ENCODE measurements at places on chromosomes 1 and 21.

- no peak for DNase-seq
These were observed 7.9 kb downstream of the STYXL2 start for GRCh38 chr1:167101754-167102153.

- DNase-seq: no peak
These were observed 37.1 kb downstream of the EIF4G3 start for GRCh38 chr1:21139601-21140000.

DNA sequence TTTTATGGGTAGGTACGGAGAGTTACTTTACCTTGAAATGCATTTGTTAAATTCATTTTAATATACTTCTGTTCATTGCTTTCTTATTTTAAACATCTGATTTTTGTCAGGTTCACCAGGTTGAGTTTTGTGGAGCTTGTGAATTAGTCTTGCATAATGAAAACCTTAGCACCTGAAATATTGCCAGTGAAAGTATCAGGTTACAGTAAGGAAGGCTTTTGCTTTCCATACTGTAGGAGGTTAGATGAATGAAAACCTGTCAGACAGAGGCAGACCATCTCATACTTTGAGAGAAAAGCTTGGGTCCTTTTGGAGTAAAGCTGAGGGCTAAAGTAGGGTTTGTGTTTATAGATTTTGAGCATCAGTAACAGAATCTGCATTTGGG, 34.7 kb downstream of the THRAP3 start:
- no peak for DNase-seq

GRCh38 chr1:27399251-27400025, 7.0 kb downstream of the GPR3 start:
- DNase-seq: no peak

DNA sequence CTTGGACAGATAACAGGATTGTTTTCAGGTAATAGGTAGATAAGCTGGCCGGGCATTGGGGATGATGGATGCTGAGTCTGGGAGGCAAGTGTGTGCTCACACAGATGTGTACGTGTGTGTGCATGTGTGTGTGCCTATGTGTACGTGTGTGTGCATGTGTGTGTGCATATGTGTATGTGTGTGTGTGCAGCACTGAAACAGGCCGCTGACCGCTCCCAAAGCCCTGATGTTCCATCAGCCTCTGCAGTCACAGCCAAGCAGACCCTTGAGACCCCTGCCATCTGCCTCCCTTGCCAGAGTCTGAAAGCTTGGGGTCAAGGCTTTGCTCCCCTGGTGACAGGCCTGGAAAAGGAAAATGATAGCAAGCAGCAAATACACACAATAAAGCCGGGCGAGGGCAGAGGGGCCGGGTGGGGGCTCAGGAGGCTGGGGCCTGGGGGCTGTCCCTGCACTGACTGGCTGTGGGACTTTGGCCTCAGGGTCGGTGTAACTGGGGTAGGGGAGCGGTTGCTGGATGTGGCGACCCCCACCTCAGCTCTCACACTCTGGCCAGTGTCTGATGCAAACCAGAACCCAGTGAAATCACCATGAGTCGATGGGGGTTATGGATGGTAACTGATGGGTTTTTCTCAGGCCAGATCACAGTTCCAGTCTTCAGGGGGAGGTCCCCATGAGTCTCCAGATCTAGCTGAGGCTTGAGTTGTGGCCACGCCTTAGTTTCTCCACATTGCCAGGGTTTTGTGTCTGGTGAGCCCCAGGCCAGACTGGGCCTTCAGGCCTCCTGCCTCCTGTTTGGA, 9.2 kb upstream of the TNFRSF8 start:
- DNase-seq: no peak

GRCh38 chr1:93707956-93708355, 26.3 kb upstream of the BCAR3 start:
- no peak for DNase-seq

GRCh38 chr1:38527373-38527966, 332.1 kb downstream of the RRAGC start:
- peak; percentile 53 for DNase-seq

GRCh38 chr1:66256629-66257572, 277.1 kb upstream of the SGIP1 start:
- no peak for DNase-seq

DNA sequence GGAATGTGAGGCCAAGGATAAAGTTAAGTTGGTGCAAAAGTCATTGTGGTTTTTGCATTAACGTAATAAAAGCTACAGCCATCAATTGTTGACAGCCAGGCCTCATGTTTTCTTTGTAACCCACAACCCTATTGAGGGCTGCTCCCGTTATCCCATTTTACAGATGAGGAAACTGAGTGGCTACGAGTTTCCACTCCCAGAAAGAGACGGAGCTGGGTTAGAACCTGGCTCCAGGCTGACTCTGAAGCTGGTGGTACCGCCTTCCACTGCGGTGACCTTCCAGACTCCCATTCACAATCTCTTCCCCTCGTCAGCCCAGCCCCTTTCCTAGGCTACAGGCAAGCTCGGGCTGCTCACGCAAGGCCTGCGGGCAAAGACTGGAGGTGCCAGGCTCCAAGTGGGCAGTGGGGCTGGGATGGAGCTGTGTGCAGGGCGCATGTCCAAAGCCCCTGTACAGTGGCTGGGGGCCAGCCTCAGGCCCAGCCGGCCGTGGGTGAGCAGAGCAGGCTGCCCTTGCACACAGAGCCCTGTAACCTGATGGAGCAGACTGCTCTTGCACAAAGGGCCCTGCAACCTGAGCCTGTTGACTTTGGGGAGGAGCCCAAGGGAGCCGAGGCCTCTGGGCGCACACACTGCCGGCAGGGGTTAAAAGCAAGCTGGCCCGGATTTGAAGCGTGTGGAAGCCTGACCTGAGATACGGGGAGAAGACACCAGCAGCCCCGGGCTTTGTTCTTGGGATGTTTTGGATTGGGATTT, 97.4 kb upstream of the TMPRSS2 start:
- no peak for DNase-seq

- DNase-seq: no peak
These were observed 76.3 kb downstream of the TOMM20 start for GRCh38 chr1:235052067-235053008.

DNA sequence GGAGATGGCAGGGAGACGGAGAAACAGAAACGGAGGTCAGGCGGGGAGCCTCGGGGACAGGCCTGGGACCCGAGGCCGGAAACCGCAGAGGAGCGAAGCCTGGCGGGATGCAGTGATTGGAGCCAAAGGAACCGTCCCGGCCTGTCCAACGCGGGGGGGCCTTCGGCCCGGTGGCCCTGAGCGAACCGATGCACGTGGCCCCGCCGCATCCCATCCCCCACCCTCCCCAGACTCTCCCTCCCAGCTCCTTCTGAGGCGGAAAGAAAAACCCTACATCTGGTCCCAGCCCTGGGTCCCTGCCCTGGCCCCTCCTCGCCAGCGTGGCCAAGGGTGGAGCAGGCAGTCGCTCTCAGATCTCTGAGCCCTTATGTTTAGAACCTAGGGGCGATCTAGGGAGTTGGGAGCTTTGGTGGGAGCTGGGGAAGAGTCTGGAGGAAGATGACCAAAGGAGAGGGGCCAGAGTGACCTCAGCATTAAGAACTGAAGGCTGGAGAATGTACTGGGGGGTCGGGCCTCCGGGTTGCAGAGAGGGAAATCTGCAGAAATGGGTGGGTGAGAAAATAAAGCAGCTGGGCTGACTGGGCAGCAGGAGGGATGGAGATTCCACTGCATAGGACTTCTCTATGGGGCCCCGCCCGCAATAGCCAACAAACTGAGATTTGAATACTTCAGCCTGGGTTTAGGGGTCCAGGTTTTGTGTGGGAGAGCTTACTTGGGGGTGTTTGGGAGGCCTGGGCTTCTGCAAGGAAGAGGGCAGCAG, 1.5 kb upstream of the CRABP2 start:
- DNase-seq: peak; percentile 10

DNA sequence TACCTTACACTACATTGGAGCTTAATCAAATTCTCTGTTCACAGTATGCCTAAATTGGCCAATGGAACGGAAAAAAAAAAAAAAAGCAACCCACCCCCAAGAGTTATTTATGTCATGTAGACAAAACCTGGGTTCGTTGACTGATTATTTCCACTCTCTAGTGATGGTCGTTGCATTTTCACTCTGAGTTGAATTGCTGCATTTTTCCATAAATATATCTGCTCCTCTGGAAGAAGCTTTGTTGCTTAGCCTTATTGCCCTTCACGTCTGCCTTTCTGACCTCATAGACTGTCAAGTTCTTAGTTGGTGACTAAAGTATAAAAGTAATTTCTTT, 90.2 kb upstream of the RUNX1 start:
- DNase-seq: no peak

GRCh38 chr1:209103092-209103491, 480.4 kb upstream of the CAMK1G start:
- no peak for DNase-seq

GRCh38 chr1:113903501-113904292, 902 bp downstream of the AP4B1 start:
- DNase-seq: peak; percentile 45

GRCh38 chr1:159444511-159444910, 5.0 kb downstream of the OR10J1 start:
- DNase-seq: no peak

DNA sequence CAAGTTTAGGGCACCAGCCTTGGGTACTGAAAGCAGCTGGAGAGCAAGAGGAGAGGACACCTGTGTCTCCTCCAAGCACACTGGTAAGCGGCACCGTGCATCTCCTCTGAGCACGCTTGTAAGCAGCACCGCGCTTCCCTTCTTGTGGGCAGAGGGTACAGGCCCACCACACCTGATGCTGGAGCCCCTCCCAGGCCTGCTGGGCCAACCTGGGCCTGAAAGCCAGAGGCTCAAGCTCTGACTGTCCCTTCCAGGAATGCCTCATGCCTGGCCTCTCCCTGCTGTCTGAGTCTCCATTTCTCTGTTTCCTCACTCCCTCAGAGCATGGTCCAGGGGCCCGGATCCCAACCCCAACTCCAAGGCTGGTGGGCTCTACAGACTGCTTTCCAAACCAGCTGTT, 25.9 kb downstream of the DMBX1 start:
- no peak for DNase-seq

DNA sequence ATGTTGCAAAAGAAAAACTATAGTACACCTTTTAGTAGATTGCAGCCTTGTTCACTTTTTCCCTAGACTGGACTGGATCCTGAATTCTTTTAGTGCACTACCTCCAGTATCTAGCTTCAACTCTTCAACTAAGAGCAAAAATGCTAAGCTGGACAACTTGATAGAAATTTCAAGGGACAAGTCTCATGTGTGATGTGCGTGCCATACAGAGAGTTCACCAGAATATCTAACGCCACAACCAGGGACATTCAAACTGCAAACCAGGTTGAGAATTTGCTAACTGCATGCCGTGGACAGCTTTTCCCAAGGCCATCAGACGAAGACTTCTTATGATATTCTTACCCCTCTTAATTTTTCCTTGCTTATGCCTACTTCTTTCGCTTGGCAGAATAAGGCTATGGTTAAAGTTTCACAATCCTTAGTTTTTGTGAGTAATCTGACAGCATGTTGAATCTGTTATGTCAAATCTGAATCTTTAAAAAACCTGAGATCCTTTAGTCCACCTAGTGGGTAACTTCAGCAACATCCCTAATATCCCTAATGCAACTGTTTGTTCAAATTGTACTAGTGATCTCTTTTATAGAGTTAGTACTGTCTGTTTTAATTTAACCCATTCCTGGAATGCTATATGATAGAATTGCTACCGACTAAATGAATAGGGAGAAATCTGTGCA, 66.4 kb downstream of the DDAH1 start:
- DNase-seq: no peak

GRCh38 chr1:116556289-116557006, 14.4 kb downstream of the CD58 start:
- peak; percentile 65 for DNase-seq

GRCh38 chr1:198929961-198930599, 291.2 kb downstream of the PTPRC start:
- DNase-seq: no peak

DNA sequence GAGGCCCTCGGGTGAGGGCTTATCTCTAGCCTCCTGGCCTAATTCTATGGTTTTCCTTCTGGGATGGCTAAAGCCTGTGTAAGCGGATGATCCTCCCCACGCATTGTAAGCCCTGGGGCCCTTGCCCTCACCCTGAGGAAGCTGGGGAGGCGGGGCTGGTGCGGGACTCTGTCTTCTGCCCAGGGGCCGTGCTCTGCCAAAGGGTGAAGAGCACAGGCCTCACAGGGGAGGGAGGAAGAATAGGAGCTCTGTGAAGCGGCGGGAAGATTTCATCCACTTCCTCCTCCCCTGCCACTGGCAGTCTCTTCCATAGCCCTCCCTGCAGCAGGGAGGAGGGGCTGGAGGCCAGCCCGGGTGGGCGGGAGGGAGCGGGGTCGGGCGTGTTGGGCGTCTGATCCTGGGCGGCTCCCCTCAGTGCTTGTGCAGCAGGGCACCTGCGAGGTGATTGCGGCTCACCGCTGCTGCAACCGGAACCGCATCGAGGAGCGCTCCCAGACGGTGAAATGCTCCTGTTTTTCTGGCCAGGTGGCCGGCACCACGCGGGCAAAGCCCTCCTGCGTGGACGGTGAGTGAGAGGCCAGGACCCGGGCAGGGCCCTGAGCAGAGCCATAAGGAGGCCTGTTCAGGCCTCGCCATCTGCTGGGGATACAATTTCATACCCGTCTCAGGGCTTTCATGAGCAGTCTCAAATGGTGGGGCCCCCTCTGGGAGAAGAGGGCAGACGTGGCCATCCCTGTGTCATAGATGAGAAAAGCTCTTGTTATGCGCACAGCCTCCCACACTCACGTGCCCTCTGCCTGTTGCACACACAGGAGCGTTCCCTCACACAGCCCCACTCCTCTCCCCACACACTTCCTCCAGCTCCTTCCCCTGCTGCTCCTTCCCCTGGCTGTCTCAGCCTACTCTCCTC, 7.7 kb upstream of the PPM1J start:
- DNase-seq: no peak

DNA sequence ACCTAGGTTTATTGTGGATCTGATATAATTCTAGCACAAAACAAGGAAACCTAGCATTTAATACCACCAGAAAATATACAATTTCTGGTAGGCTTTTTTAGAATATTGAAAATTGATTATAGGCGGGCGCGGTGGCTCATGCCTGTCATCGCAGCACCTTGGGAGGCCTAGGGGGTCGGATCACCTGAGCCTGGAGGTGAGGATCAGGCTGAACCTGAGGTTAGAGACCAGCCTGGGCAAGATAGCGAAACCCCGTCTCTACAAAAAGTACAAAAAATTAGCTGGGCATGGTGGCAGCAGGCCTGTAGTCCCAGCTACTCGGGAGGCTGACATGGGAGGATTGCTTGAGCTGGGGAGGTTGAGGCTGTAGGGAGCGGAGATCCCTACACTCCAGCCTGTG, 948 bp upstream of the COP1 start:
- peak; percentile 17 for DNase-seq

GRCh38 chr1:31781138-31781755, 17.1 kb upstream of the ADGRB2 start:
- no peak for DNase-seq

DNA sequence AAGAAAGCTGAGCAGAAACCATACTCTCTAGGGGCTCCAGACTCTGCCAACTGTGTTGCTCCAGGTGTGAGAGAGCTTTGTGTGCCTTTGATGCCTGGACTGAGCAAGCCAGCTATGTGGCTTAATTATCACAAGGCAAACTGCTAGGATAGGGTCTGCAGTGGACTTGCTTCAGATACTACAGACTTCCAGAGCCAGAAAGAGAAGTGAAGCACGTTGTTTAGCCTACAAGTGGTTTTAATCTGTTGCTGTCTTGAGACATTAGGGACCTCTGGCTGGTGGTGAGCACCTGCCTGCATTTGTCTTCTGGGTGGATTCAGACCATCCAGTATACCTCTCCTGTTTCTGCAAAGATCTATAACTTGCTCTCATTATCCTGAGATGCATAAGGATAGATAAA, 353.4 kb upstream of the PLXNA2 start:
- no peak for DNase-seq

Data from CD8-positive, alpha-beta T cell (primary cell).